ENCODE measurements at places on chromosomes 16 and 17. TPM values are rescaled to one million over a fixed set of nuclear protein-coding genes. Genes with fewer than 3 reads are reported as not detected.

HEXIM1 gene
- 8.0 TPM for total RNA-seq

RASD1 gene
- total RNA-seq, result 9.2 TPM

SLC38A7 gene
- total RNA-seq, result 17.9 TPM

P2RX1 gene
- total RNA-seq, result not detected

TBC1D3E gene
- total RNA-seq, result not detected

GCGR gene
- total RNA-seq, result not detected

TNRC6C gene
- total RNA-seq, result 23.9 TPM

DNAAF8 gene
- 0.62 TPM for total RNA-seq

KCNH6 gene
- total RNA-seq, result 0.16 TPM

CFAP97D1 gene
- not detected for total RNA-seq

TMED6 gene
- total RNA-seq, result not detected

NME1 gene
- total RNA-seq, result 62.2 TPM

ZNF23 gene
- total RNA-seq, result 23.4 TPM

SLFN14 gene
- total RNA-seq, result 0.31 TPM

CIAO3 gene
- total RNA-seq, result 48.8 TPM

TMEM204 gene
- total RNA-seq, result 2.5 TPM

HAS3 gene
- total RNA-seq, result 6.6 TPM

ITGAL gene
- total RNA-seq, result 1.1 TPM

CRISPLD2 gene
- 2.7 TPM for total RNA-seq

LITAFD gene
- not detected for total RNA-seq

CALB2 gene
- 9.2 TPM for total RNA-seq

MAP3K14 gene
- total RNA-seq, result 1.2 TPM

NPIPB9 gene
- 3.1 TPM for total RNA-seq

RANGRF gene
- total RNA-seq, result 3.7 TPM

Data from occipital lobe (tissue), 3 donors.